ENCODE measurements at places on chromosomes 2 and 18.

DNA sequence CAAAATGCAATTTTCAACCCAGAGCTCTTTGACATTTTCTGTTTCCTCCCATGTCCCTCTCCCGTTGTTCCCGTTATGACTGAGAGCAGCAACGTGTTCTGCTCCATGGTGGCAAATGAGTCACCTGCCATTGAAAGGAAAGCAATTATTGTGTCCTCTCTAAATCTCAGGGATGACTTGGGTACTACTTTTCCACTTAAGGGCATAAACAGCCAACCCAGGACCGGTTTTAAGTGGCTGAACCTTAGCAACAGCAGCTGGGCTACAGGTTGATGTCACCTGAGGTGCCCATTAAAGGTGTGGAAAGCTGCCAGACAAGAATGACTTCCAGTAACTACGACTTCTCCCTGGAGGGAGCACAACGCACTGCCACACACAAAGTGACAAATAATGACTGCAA lies 236.8 kb downstream of the NCKAP5 start:
- DNase-seq: no peak

GRCh38 chr2:143083636-143084035 lies 45.6 kb upstream of the ARHGAP15 start:
- DNase-seq: no peak

DNA sequence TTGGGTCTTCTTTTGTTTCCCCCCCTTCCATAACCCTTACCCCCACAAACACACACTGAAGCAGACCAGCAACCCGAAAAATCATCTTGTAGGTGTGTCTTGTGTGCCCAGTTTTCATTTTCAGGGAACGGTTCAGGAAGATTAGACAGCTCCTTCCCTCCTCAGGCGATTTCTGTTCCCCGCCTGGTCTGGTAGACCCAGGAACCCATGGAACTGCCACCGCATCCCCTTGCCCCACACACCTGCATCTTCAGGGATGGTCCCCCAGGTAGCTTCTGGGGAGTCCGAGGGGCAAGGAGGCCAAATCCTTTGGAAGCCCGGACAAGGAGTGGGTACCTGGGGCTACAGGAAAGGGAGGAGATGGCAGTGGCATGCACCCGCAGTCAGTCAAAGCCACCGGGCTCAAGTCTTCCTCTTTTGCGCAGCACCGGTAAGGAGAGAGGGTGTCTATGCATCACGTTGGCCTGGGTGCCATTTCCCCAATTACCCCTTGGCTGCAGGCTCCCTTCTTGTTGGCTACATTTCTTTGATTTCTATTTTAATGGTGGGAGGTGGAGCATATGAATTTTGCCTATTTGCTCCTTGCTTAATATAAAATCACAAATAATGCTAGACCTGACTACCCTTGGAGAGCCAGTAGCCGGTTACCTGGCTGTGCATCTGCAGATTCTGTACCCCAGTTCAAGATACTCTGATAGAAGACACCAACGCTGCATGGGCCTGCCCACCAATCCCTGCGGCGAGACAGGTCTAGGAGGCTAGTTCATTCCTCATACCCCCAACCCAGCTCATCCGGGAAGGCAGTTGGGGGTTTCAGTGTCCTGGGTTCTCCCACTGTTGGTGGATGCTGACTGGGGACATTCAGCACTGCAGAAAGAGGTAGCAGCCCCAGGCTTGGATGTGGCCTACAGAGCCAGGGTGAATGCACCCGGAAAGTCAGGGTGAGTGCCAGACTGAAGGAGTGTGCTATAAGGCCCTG lies 30.0 kb upstream of the ATP6V1B1 start:
- DNase-seq: no peak

GRCh38 chr2:2719781-2720180 lies 388.7 kb upstream of the MYT1L start:
- no peak for DNase-seq

GRCh38 chr18:22132763-22133162 lies 36.6 kb upstream of the GATA6 start:
- no peak for DNase-seq
